B cell (primary cell): ENCODE measurements at places on chromosomes 6 and 20. TPM values are rescaled to one million over a fixed set of nuclear protein-coding genes. Genes with fewer than 3 reads are reported as not detected.

- no peaks in the 10 kb centered on the region for H3K36me3 ChIP-seq
- H3K27me3 ChIP-seq = no peaks in the 10 kb centered on the region
- no peak overlapping the region for H3K4me3 ChIP-seq
- H3K4me1 ChIP-seq = no peaks in the 10 kb centered on the region
- DNase-seq = no peak
These were observed 135.3 kb upstream of the DEFB112 start for GRCh38 chr6:50185006-50185405.

DNA sequence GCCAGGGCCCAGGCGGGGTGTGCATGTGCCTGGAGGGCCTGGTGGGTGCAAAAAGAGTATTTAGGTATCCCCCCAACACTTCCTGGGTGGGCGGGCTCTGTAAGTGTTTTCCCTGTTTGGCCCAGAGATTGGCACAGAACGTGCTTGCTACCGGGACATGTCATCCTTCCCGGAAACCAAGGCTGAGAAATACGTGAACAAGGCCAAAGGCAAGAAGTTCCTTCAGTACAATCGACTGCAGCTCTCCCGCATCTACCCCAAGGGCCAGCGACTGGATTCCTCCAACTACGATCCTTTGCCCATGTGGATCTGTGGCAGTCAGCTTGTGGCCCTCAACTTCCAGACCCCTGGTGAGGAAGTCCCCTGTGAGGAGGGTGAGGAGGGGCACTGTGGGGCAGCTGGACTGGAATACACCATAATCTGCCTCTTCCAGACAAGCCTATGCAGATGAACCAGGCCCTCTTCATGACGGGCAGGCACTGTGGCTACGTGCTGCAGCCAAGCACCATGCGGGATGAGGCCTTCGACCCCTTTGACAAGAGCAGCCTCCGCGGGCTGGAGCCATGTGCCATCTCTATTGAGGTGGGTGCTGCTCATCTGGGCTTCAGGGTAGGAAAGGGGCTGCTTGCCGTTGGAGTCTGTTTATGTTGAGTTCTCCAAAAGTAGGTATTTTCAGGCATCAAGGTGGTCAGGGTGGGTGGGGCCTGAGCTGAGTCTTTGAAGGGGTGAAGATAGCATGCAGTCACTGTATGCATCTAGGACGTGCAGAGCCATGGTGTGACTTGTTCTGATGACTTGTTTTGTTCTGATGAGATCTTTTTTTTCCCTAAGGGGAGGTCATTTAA, 35.2 kb downstream of the PLCG1 start:
- H3K27me3 ChIP-seq = no peaks in the 10 kb centered on the region
- H3K4me3 ChIP-seq = no peak overlapping the region
- no peak overlapping the region for H3K27ac ChIP-seq
- peaks cover 6% of the 10 kb centered on the region for H3K4me1 ChIP-seq

DNA sequence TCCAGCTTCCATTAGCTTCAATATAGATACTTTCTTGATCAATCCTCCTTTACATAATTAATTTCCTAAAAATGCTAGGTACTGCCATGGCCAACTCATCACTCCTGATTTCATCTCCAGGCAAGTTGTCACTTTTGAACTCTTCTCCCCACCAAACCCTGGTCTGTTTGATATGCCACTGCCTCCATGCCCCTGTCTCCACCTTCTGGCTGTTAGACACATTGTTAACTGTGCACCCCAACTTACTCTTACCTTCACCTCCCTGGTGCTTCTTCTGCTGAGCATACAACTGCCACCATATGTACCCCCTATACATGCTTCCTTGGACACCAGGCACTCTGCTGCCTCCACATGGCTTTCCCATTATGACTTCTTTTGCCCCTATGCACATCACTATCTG, 21.9 kb upstream of the AIG1 start:
- H3K4me3 ChIP-seq = no peak overlapping the region
- no peaks in the 10 kb centered on the region for H3K4me1 ChIP-seq
- peak; percentile 40 for DNase-seq
- H3K36me3 ChIP-seq = no peaks in the 10 kb centered on the region
- H3K27me3 ChIP-seq = peaks cover 11% of the 10 kb centered on the region

DNA sequence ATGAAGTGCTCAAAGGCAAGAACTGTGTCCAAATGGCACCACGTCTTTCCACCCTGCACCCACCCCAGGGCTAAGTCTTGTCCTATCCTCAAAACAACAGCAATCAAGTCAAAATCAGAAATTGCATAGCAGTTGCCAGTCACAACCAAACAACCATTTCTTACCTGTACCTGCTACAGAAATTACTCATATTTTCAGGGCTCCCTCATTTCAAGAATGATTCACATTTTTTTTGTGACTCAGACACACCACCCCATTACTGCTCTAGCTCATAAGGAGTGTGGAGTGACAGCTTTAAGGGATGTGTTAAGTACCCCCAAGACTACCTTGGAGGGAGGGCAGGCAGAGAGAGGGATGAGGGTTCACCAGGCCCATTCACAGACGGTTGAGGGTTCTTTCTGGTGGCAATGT, 111.7 kb downstream of the TRERF1 start:
- H3K27me3 ChIP-seq = no peaks in the 10 kb centered on the region
- no peaks in the 10 kb centered on the region for H3K4me1 ChIP-seq
- no peak overlapping the region for H3K27ac ChIP-seq
- no peaks in the 10 kb centered on the region for H3K36me3 ChIP-seq
- DNase-seq = no peak

DNA sequence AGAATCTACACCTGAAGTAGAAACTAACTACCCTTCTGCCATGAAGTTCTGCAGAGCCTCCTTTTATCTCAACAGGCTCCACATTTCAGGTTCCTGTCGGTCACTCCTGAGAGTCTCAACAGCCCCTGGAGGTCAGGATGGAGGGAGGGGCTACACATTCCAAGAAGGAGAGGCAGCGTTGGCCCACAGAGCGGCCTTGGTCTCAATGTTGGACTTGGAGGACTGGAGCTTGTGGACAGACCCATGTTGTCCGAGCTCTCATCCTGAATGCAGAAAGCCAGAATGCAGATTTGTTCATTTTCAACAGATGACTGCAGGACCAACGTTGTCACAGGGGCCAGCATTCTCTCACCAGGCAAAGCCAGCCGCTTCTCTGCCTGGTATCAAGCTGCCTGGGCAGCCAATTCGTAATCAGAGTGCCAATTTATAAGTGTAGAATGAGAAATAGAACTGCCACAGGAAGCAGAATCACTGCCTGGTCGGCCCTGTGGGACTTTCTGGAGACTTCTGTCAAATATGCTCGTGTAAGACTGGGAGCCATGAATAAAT, 212.5 kb upstream of the SNX9 start:
- peaks cover 56% of the 10 kb centered on the region for H3K4me1 ChIP-seq
- no peak overlapping the region for H3K4me3 ChIP-seq
- DNase-seq = no peak
- H3K27ac ChIP-seq = no peak overlapping the region
- H3K36me3 ChIP-seq = peaks cover 3% of the 10 kb centered on the region
- H3K27me3 ChIP-seq = no peaks in the 10 kb centered on the region

GRCh38 chr6:37765182-37765775, 54.2 kb upstream of the ZFAND3 start:
- no peaks in the 10 kb centered on the region for H3K4me1 ChIP-seq
- no peak overlapping the region for H3K27ac ChIP-seq
- no peaks in the 10 kb centered on the region for H3K27me3 ChIP-seq
- no peak overlapping the region for H3K4me3 ChIP-seq
- DNase-seq = no peak

DNA sequence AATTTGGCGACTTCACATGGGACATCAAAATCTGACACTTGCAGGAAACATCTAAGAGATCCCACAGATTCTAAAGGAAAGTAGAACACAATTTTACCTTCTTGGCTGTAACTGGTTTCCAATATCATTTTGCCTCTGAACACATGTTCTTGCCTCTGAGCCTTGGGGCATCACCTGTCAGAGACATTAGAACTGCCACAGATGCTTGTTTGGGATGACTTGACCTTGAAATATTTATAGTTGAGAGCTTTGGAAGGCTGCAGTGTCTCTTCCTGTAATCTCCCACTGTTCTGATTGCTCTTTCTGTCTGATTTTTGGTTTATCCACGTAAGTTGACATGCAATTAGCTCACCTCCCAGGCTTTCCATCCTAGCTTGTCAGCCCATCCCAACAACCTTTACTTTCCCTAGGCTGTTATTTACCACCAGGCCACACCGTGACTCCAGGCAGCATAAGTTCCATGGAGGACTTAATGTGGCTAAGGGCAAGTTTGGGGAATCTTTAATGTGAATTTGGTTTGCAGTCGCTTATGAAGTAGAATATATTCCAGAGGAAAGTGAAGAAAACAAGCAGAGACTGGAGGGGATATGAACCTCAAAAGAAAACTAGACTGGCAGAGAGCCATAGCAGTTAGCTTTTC, 256.5 kb upstream of the RIN2 start:
- H3K4me1 ChIP-seq = no peaks in the 10 kb centered on the region
- H3K27me3 ChIP-seq = no peaks in the 10 kb centered on the region
- H3K27ac ChIP-seq = no peak overlapping the region
- no peak for DNase-seq

DNA sequence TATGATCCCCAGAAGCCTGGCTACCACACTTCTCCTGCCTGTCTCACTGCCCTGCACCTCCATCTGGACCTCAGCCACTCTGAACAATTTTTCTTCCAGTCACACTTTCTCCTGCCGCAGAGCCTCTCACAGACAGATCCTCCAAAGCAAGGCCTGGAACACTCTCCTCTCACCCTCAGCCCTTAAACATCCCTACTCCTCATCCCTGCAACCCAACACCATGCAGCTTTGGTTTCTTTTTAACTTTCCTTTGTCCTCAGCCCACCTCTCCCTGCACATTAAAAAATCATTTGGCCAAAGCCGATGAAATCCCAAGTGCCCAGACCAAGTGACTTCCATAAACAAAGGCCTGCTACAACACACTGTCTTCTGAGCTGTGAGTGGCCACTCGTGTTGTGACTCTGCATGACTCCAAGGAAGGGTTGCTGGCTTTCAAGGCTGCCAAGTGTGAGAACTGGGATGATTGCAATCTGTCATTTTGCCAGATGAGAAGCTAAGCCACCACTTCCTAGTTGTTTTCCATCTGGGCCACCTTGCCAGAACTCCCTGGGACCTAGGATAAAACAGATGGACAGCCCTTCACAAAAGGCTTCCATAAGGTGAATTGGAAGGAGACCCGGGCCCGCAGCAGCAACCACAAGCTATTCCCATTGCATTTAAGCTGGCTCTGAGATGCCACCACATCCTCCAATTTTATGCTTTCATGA, 144.4 kb upstream of the SSTR4 start:
- no peak for DNase-seq
- no peak overlapping the region for H3K4me3 ChIP-seq
- no peak overlapping the region for H3K27ac ChIP-seq
- no peaks in the 10 kb centered on the region for H3K27me3 ChIP-seq
- no peaks in the 10 kb centered on the region for H3K36me3 ChIP-seq
- no peaks in the 10 kb centered on the region for H3K4me1 ChIP-seq

DNA sequence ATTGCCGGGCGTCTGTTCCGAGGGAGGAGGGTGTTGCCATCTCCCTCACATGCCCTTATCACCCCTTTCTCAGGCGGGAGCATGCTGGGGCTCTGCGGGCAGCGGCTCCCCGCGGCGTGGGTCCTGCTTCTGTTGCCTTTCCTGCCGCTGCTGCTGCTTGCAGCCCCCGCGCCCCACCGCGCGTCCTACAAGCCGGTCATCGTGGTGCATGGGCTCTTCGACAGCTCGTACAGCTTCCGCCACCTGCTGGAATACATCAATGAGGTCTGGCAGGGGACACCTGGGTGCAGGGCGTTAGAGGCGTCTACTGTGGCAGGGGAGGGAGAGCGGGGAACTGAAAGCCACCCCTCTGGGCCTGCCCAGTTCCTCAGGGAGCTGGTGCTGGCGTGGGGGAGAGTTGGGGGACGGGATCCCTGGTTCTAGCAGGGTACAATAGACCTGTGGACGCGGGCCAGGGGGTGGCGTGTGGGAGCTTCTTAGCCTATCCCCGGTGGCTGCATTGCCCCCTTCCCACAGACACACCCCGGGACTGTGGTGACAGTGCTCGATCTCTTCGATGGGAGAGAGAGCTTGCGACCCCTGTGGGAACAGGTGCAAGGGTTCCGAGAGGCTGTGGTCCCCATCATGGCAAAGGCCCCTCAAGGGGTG, 697 bp downstream of the PPT2 start:
- H3K36me3 ChIP-seq = no peaks in the 10 kb centered on the region
- H3K4me3 ChIP-seq = peak overlapping the region; percentile 66
- no peak overlapping the region for H3K27ac ChIP-seq
- H3K4me1 ChIP-seq = peaks cover 27% of the 10 kb centered on the region
- DNase-seq = peak; percentile 86

DNA sequence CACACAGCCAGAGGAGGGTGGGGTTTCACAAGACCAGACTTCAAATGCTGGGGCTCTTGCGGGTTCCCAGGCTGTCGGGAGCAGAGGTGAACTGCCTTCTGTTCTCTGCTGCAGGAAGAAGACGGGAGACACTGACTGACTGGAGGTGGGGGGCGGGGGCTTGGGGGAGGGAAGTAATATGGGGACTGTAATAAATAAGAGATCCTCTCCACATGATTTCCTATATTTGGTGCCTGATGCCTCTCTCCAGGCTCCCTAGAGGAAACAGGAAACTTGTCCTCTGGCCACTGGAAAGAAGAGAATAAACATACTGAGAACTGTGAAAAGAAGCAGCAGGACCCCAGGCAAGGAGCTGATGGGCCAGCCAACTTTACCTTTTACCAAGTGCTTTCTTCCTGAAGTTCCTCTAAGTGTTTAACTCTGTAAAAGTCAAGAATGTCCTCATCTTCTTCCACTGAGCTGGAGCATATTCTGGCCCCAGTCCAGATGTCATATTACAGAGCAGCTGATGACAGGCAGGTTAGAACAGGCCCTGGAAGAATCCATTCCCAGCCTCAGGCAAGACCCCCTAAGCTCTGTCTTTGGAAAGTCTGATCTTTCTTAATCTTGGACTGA, 33.2 kb upstream of the ADGRF5 start:
- no peak overlapping the region for H3K4me3 ChIP-seq
- H3K27ac ChIP-seq = no peak overlapping the region
- H3K4me1 ChIP-seq = no peaks in the 10 kb centered on the region
- DNase-seq = no peak

OXT gene
- total RNA-seq = 1.4 and 1.7 TPM in 2 replicates

SRSF3 gene
- total RNA-seq = 316 and 331 TPM in 2 replicates

PAX1 gene
- total RNA-seq = not detected in 2 replicates

PAK5 gene
- not detected in 2 replicates for total RNA-seq

OVOL2 gene
- not detected in 2 replicates for total RNA-seq

AFDN gene
- 70.5 and 76.0 TPM in 2 replicates for total RNA-seq

PPARD gene
- 38.9 and 39.0 TPM in 2 replicates for total RNA-seq

DEFB124 gene
- total RNA-seq = not detected in 2 replicates
